ENCODE measurements at places on chromosomes 16 and 17.

DNA sequence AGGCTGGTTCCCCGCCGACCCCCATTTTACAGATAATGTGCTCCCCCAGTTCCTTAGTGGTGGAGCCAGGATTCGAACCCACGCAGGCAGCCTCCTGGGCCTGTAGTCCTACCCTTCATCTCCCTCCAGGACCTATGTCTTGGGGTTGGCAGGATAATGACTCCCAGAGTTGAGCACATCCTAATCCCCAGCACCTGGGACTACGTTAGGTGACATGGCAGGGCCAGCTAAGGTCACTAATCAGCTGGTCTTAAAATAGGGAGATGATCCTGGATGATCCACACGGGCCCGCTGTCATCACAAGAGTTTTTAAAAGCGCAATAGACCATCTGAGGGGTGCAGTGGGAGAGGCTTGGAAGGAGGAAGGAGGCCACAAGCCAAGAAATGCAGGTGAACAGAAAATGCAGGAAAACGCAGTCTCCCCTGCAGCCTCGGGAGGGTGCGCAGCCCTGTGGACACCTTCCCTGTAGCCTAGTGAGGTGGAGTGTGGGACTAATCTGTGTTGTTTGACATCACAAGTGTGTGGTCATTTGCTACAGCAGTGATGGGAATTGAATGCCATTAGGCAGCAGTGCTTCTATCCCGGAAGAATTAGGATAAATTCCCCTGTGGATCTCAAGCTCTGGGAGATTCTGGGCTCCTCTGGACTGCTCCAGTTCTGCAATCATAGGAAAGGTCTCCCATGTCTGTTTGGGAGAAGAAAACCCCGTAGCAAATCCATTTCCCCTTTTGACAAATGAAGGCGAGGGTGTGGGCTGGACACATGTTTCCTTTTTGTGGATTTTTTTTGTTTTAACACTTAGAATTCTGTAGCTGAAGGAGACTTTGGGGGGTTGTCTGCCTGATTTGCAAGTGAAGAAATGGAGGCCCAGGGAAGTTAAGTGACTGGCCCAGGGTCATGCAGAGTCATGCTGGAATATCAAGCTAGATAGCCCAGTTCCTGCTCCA lies 297.7 kb downstream of the SEC14L1 start:
- DNase-seq: no peak

GRCh38 chr17:8632061-8632460 lies 1.5 kb upstream of the MYH10 start:
- no peak for DNase-seq

DNA sequence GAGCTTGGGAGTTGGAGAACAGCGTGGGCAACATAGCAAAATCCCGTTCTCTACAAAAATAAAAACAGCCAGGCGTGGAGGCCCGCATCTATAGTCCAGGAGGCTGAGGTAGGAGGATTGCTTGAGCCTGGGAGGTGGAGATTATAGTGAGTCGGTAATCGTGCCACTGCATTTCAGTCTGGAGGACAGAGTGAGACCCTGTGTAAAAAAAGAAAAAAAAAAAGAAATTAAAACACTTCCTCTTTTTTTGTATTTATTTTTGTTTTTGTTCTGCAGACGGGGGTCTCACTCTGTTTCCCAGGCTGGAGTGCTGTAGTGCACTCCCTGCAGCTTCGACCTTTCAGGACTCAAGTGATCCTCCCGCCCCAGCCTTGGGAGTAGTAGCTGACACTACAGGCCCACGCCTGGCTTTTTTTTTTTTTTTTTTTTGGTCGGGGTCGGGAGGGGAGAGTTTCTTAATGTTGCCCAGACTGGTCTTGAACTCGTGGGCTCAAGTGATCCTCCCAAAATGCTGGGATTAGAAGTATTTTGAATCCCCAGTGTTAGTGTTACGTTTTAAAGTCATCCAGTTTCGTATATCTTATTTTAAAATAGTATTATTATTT lies 1.5 kb downstream of the IST1 start:
- no peak for DNase-seq

GRCh38 chr16:80846275-80846674 lies 41.9 kb upstream of the CDYL2 start:
- DNase-seq: no peak

GRCh38 chr17:6350806-6351205 lies 84.1 kb downstream of the AIPL1 start:
- DNase-seq: no peak

DNA sequence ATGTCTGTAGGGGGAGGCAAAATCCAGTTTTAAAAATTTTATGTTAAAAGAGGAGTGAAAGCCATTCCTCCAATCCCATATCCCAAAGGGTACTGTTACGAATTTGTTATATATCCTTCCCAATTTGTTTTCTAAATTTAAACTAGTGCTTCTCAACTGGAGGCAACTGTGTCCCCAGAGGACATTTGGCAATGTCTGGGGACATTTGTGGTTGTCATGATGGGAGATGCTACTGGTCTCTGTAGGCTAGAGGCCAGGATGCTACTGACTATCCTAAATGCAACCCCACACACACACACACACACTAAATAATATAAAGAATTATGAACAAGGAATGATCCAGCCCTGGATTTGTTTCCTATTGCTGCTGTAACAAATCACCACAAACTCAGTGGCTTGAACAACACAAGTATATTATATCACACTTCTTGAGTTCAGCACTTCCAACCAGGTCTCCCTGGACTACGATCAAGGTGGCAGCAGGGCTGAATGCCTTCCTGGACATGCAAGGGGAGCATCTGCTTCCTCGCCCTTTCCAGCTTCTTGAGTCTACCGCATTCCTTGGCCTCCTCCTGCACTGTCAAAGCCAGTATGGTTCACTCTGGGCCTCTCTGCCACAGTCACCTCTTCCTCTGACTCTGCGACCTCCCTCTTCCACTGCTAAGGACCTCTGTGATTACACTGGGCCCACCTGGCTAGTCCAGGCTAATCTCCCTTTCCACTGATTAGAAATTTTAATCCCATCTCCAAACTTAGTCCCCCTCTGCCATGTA lies 30.1 kb downstream of the ARHGAP17 start:
- no peak for DNase-seq

DNA sequence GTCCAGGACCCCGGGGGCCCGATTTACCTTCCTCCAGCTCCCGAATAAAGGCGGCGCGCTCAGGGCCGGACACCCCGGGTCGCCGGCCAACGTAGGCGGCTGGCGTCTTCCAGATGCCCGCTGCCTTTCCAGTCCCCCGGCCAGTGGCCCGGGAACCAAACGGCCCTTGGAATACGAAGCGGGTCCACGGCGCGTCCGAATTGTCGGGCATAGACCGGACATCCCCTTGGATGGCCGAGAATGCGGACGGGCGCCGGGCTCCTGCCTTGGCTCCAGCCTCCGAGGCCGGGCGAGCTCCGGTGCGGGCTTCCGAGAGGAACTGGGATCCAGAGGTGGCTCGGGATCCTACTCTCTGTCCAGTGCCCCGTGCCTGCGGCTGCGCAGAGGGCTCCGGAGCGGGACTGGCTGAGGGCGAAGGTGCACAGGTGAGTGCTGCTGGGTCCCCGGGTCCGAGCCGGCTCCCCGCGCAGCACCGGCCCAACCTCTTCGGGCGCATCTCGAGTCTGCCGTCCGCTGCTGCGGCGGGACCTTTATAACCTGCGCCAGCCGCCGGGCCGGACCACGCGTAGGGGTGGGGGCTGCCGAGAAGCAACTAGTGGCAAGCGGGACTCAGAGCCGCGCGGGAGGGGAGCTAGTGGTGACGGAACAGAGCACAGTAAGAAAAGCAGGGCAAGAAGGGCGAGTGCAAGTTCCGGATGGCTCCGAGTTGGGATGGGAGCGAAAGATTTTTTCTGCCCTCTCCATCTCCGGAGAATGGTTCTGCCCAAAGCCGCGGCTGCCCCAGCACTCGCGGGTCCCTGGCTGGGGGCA lies at the start of gene HAP1:
TSS of gene HAP1 (minus strand) at position 505 of the 810 bp plus-strand sequence. CDS start at position 496, 9 bp downstream.
- no peak for DNase-seq

- DNase-seq: no peak
Observed at GRCh38 chr17:51463353-51463752, 203.0 kb downstream of the UTP18 start.

DNA sequence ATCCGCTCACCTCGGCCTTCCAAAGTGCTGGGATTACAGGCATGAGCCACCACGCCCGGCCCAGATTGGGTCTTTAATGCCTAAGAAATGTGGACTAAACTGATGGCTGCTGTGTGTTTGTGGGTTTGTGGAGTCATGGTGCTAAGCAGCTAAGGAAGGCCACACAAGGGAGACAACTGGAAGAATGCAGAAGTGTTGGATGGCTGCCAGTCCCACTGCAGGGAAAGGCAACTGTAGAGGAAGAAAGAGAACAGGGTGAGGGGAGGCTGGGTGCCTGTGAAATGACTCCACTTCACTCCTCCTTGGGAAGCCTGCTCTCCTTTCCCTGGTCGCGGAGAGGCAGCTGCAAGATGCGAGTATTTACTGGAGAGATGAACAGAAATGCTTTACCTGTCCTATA lies 23.5 kb upstream of the SIAH1 start:
- no peak for DNase-seq

GRCh38 chr16:67207249-67208091 lies 8.5 kb downstream of the ELMO3 start:
- DNase-seq: no peak

GRCh38 chr16:15760129-15760528 lies 96.7 kb downstream of the MYH11 start:
- no peak for DNase-seq

GRCh38 chr16:50861451-50861850 lies 119.6 kb downstream of the CYLD start:
- DNase-seq: no peak

- DNase-seq: no peak
Observed at GRCh38 chr16:54454616-54455015, 168.0 kb upstream of the IRX3 start.

DNA sequence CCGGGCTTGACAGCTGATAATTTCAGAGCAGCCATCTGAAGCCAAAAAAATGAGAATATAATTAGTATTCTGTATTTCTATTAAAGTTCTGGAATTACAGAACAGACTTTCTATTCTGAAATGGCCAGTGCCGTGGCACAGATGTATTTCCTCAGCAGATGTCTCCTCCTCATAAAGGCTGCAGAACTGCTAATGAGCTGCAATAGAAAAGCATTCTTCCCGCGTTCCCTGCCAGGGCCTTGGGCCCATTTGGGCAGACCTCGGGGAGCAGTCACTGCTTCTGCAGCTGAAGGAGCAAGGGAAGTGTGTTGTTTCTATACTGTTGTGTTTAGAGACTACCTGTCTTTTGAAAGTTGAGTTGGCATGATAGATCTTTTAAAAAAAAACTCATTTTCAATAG lies 152.6 kb upstream of the CACNG5 start:
- no peak for DNase-seq

- no peak for DNase-seq
Observed at GRCh38 chr16:27164352-27164751, 39.0 kb upstream of the KDM8 start.

- DNase-seq: no peak
Observed at GRCh38 chr17:81831957-81832607, 1.0 kb downstream of the MCRIP1 start.

DNA sequence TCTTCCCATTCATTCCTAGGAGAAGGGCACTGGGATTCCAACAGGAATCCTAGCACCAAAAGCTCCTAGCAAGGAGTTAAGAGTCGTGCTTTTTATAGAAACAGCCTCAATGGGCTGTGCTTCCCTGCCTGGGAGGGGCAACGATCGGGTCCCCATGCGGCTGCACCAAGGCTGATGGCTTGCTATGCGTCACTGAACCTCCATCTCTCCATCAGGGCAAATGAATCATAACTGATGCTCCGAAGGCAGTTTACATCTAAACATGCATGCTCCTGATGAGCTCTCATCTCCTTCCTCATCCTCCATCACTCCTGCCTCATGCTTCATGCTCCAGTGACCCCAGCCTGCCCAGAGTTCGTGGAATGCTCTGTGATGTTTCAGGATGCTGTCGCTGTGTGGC lies 270.5 kb downstream of the FOXL1 start:
- DNase-seq: no peak

- DNase-seq: no peak
Observed at GRCh38 chr17:62648251-62648955, 20.9 kb downstream of the MRC2 start.

Measured in AG09319 (cell line).